ENCODE measurements at places on chromosomes 11 and 22.

DNA sequence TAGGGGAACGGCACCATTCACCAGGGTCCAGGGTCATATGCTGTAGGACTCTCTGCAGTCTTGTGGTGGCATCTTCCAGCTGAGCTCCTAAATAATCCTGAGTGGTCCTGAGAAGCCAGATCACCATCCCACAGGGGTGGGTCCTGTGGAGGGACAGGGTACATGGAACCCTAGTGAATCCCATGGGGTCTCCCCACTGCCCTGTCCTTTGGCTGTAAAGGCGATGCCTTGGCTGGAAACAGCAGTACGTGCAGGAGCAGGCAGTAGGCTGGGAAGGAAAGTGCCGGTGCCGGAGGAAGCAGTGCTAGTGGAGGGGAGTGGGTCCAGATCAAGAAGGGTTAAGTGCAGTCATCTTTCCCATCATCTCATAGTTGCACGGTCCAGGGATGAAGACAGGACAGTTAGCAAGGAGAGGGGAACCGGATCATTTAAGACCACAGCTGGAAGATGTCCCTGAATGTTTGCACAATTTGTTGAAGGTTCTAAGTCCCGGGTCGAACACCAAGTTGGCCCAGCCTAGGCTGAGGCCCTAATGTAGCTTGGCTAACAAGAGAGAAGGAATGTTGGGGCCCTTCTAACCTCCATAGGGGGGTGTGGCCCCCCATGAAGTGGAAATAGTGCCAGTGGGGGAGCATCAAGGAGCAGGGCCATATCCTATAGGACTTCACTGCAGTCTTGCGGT, 18.1 kb downstream of the TSPAN32 start:
- no peak for DNase-seq

GRCh38 chr22:28899199-28899853, 16.0 kb downstream of the ZNRF3 start:
- DNase-seq: no peak

DNA sequence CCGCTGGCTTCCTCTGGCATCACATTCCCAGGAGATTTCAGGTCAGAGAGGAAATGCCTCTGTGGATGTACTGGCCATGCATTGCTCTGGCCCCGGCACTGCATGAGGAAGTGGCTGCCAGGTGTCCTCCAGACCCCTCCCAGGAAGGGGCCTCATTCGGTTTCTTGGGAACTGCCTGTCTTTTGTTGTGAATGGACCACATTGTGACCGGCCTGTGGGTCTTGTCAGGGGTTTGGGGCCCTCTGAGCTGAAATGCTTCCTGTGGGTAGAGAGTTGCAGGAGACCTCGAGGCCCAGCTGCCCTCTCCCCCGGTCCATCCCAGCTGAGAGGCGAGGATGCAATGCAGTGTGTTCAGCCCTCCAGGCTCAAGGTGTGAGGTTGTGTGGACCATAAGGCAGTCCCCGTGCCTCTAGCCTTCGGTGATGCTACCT, 18.8 kb upstream of the ST3GAL4 start:
- no peak for DNase-seq

DNA sequence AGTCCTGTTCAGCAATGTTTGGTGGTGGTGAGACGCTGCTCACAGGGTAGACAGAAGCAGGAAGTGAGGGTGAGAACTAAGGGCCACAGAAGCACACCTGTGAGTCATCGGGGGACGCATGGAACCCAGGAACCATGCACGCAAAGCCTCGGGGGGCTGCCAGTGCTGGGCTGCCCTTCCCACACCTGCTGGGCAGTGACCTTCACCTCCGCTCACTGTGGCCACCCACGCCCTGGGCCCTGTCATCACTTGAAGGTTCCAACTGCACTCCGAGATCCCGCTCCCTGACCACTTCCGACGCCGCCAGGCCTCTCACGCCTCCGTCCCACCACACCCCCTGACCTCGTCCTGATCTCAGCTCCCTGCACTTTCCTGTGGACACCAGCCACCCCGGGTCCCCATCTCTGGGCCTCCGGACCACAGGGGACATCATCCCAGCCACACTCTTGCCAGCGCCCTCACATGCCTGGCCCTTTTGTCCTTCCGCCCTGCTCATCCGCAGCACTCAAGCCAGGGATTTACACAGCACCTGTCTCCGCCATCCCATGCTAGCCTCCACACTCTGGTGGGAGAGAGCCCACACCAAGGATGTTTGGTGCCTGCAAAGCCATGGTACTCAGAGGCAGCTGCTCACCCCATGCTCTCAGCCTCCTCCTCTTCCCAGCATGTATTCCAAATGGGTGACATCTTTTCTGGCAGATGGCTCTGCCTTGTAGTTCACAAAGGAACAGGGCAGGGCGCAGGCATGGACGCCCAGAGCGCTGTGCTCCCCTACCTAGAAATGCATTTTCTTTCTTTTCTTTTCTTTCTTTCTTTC, 23.1 kb upstream of the ATXN10 start:
- no peak for DNase-seq

- no peak for DNase-seq
These were observed 38.1 kb upstream of the MUC5AC start for GRCh38 chr11:1119604-1120146.

DNA sequence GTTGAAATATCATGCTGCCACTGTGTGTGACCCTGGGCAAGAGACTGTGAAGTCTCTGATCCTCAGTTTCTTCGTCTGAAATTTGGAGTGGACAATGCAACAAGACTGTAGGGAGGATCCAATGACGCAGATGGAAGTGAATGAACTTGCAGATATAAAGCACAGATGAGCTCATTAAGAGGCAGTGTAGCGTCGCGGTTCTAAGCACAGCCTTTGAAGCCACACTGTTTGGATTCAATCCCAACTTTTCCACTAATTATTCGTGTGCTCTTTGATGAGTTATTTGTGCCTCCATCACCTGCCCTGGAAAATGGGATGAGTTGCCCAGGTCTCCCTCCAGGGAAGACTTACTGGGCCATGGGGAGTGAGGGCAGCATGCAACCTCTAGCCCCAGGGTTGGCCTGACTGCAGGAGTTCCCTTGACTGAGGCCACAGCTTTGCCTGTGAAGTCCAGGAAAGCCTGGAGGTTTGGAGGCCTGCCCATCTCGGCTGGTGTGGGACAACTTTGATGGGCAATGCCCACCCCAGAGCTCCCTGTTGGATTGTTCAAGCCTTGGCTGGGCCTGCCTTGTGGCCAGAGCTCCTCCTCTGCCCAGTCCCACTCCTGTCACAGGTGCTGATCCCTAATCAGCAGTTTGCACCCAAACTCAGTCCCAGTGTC, 266.0 kb upstream of the B3GAT1 start:
- no peak for DNase-seq

DNA sequence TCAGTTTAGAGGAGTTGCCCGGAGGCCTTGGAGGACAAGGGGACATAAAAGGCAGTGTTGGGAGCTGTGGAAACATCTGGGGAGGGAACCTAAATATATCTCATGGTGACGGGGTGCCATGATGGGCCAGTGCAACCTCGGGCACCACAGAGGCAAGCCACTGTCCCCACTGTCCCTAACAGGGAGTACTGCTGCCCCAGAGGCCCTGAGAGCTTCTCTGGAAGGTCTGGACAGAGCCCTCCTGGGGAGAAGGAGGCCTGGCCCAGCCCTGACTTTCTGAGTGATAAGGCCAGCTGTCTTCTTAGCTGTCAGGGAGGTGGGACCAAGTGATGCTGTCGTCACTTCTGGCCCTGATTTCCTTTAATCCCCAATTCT, 5.5 kb upstream of the P2RY6 start:
- DNase-seq: no peak

- no peak for DNase-seq
These were observed 25.6 kb downstream of the ANKRD42 start for GRCh38 chr11:83219095-83219494.

GRCh38 chr11:115695677-115696364, 191.6 kb upstream of the CADM1 start:
- DNase-seq: no peak

DNA sequence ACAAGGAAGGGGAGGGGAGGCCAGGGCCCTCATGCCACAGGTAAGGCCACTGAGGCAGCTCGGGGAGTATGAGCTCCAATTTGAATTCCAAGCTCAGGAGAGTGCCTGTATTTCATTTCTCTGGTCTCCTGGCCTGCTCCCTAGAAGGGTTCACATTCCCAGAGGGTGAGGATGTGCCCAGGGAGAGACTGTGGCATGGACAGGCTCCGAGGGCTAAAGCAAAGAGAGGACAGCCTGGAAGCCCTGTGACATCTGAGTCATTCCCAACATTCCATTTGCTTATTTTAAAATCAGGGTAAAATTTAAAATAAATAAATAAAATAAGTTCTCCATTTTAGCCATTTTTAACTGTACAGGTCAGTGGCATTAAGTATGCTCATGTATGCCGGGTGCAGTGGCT, 18.6 kb upstream of the FOLR1 start:
- DNase-seq: no peak

GRCh38 chr22:32775957-32776356, 25.5 kb upstream of the TIMP3 start:
- DNase-seq: no peak

GRCh38 chr11:123536690-123537437, 106.8 kb downstream of the GRAMD1B start:
- DNase-seq: no peak

GRCh38 chr11:78788533-78788932, 213.9 kb upstream of the NARS2 start:
- no peak for DNase-seq

DNA sequence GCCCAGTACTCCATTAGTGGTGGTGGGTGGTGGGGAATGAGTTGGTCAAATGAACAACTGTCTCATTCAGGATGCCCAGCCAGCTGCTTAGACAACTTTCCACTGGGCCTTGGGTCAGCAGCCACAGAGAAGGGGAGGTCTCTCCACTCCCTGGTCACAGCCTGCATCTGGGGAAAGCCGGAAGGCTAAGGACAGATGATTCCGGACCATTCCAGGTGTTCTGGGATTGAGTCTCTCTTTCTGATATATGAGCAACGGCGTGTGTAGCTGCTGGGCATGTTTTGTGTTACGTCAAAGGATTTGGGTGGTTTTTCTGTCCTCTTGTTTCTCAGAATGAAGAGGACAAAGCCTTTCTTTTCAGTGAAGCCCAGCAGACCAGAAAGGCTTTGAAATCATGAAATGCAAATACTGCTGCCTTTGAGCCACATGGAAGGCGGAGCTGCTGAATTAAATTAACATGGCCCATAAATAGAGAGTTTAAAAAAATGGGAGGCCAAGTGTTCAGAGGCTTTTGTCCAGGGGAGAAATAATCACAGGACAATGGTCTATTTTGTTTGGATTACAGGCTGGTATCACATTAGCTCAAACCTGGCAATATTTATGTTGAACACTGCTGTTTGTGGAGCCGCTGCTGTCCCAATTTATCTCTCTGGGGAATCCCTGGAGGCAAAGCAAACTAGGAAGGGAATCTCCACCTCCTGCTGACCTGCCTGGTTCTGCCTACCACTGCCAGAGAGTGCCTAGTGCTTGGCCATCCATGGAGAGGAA, 234.4 kb upstream of the E2F8 start:
- no peak for DNase-seq

DNA sequence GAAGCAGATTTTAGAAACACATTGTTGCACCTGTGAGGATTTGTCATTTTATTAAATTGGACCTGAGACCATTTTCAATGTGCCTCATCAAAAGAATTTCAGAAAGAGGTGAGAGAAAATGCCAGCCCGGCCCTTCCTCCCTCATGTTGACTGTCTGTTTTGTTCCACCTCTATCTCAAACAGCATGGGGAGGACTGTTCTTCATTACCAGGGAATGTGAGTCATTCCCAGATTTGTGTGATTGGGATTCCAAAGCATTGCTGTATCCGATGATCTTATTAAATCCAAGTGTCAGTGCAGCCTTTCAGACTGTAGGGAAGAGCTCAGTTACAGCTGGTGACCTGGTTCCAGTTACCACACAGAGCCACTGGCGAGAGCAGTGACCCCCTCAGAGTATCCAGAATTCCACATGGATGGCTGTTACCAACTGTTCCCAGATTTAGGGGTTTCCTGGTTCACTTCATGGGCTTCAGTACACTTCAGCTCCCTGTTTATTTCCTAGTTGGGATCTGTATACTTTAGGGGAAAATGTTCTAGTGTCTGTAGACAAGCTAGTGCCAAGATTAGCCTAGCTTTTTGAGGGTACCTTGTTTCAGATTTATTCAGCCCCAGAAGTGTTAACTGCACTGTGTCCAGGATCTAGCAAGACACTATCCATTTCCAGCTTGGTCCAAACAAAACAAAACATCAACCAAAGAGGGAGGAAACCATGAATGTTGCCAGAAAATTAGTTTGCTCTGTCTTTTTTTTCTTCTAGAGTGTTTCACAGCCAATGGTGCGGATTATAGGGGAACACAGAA, 20.9 kb downstream of the KREMEN1 start:
- DNase-seq: no peak

GRCh38 chr22:47589271-47590250, 827.1 kb downstream of the TBC1D22A start:
- DNase-seq: no peak
